Peyer's patch (tissue), 4 donors: ENCODE measurements at places on chromosomes 12 and 14.

DNA sequence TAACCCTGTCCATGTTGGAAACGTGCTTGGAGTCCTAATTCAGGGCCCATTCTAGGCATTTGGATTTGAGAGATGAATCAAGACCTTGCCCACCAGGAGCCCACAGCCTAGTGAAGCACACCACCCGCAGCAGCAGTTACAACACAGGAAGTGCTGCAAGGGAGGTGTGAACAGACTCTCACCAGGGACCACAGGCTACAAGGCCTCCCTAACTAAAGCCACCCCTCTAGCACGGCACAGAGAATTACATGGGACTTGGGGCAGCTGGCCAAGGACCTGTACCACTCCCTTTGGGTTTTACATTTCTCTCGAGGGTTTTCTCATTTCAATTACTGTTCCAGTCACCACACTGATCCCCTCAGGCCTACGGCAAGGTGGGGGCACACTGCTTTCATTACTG lies 49.5 kb upstream of the FOXN3 start:
- peak; percentile 63 for DNase-seq

DNA sequence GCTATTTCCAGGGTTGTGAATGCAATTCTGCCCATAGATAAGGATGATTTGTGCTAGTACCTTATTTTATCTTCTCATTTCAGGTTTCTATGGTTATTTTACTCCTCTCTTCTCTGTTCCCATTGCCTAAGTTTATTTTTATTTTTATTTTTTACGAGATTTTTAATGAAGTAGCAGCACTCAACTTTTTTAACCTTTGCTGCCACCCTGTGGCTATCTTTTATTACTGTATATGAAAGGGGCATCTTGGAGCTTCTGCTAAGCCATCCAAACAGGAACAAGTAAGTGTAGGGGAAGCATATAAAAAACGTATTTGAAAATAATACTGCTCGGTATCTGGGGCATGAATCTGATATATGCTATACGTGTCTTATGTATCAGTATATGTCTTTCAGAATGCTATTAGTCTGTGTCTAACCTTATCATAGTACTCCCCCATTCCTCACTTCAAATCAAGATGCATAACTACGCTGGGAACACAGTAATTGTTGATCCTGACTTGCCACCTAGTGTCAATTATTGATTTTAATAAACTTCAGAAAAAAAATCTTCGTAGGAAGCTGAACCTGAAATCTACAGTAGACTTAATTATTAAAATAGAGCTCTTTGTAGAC lies 60.3 kb downstream of the KLRG1 start:
- no peak for DNase-seq

GRCh38 chr12:28498850-28499249 lies 308.6 kb downstream of the CCDC91 start:
- DNase-seq, result no peak

GRCh38 chr14:61603736-61604135 lies 91.6 kb upstream of the HIF1A start:
- DNase-seq, result no peak

DNA sequence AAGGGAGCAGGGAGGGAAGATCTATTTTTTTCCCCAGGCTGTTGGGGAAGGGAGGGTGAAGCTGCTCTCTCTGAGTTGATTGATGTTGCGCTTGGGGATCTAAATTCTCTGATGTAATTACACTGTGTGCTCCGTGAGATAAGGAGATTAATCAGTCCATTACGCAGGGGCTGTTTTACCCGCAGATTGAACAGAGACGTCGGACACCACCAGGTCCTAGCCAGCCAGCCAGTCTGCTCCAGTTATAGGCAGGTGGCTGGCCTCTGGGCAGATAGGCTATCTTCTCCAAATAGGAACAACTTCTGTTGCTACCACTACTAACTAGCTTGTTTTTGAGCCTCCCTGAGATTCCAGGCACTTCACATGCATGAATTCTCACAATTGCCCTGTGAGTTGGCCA lies 91.1 kb downstream of the SRRM4 start:
- DNase-seq, result no peak

GRCh38 chr14:30375296-30375892 lies 183.6 kb upstream of the G2E3 start:
- DNase-seq, result peak; percentile 79

- peak; percentile 81 for DNase-seq
These were observed 29.0 kb downstream of the CHGA start for GRCh38 chr14:92951912-92952471.

DNA sequence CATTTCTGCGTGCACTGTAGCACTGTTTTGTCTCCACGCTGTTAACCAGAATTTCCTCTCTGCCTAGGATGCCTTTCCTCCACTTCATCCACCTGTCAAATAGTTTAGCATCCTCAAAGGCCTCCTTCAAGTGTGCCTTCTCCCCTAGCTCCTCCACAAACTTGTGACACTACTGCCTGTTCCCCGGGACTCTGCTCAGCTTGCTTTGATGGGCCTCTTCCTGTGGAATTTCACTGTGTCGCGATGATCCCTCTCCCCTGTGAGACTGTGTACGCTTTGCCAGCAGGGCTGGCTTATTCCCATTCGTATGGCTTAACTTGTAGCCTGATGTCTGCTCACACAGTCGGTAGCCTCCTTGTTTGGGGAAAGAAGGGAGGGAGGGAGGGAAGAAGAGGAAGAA lies 426.8 kb downstream of the VRK1 start:
- no peak for DNase-seq

- DNase-seq, result no peak
These were observed 127.1 kb upstream of the RTL1 start for GRCh38 chr14:101030586-101030985.

DNA sequence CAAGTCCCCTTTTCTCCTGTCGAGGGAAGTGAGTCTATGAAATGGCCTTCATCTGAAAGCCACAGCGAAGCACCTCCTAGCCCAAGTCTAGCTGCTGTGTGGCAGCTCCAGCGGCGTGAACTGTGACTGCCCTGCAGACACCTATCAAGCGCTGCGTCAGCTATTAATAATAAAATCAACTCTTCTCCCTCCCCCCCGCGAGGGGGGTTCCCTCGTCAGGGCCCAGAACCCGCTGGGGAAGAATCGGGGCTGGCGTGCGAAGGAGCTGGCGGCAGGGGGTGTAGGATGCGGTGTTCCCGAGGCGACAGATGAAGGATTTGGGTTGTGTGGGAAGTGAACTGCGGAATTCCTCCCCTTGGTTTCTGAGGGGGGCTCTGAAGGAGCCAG lies 662 bp upstream of the ATP2A2 start:
- DNase-seq, result peak; percentile 43

DNA sequence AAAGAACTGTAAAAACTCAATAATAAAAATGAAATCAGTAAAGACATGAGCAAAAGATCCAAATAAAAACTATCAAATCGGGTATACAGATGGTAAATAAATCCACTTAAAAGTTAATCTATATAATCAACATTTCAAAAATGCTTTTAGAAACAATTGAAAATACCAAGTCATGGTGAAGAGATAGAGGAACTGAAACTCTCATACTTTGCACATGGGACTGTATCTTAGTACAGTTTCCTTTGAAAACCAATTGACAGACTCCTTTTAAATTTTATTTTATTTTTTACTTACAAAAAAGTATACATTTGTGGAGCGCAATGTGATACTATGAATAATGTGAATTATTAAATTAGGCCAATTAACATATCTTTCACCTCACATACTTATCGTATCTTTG lies 98.6 kb upstream of the FAR2 start:
- no peak for DNase-seq

- no peak for DNase-seq
These were observed 65.3 kb upstream of the TRAF3 start for GRCh38 chr14:102711946-102712345.

DNA sequence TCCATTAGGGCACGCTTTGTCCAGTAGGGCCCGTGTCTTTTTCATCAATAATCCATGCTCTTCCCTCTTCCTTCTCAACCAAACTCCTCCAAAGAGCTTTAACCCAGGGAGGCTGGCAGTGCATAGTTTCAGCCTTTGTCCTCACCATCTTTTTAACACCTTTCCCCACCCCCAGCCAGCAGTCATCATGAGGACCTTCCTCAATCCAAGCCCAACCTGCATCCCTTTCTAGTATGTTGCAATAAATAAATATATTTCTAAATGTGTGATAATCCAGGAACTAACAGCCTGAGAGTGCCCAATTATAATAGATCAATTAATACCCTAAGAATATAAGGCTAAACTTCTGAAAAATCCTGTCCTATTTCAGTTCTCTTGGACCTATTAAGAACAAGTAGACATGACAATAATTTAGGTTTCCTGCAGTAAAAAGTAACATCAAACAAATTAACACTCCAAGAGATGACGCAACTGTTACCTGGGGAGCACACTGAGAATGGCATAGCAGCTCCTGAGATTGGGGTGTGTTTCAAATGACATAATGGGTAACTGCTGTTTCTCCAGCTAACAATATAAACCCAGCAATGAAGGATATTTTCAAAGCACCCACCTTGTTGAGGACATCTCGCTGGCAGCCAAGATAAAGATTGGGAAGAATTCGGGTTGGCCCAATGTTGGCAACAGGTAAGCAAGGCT lies 62.6 kb downstream of the DUSP16 start:
- DNase-seq, result no peak

GRCh38 chr14:79351011-79351410 lies 860.3 kb downstream of the DIO2 start:
- no peak for DNase-seq

DNA sequence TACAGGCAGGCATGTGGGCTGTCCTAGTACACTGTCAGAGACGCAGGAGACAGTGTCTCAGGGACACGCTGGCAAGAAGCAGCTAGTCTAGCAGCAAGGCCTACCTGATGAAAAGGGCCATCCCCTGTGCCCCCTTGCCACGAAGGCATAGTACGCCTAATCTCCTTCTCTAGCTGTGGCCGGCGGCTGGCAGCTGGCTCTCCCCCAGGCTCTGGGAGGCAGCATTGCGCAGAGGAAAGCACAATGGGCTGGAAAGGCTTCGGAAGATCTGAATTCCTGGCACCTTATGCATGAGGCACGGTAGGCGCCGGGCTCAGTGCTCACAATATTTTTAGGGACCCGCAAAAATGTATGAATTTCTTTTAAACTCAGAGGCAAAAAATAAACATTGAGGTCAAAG lies 16.0 kb upstream of the PLEKHH1 start:
- no peak for DNase-seq

- no peak for DNase-seq
These were observed 547.1 kb downstream of the CCER1 start for GRCh38 chr12:90407841-90408240.

DNA sequence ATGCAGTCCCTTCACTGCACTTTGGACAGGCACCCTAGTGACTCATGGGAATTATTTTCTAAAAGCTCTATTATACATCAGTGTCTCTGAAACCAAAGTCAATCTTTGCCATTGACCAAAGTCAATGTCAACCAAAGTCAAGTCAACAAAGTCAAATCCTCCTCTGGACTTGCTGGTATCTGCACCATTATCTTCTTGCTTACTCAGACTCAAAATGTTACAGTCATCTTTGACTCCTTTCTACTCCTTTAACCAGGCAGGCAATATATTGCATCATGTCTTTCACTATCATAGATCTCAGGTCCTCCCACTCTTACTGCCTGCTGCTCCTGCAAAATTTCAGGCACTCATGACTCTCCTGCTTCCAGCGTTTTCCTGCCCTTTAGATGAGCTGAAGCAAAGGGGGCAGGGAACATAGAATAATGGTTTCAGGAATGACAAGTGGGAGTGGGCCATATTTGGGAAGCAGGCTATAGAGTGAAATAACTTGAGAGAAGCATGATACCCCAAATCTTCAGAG lies 39.2 kb downstream of the IGF1 start:
- no peak for DNase-seq

DNA sequence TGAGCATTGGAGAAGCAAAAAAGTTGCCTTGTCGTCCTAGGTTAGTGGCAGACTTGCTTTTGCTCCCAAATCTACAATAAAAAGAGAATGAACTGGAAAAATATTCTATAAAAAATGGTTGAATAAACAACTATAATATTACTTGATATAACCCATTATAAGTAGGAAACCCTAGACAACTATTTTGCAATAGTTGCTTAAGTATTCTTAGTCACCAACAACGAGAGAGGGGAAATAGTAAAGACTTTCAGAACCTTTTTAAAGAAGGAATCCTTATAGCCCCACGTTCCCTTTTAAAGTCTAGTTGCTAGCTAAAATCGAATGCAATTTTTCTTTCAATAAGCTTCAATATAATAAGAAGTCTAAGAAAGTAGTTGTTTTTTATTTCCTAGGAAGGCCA lies 17.5 kb downstream of the AQP6 start:
- no peak for DNase-seq

- DNase-seq, result no peak
These were observed 115.4 kb upstream of the MYL2 start for GRCh38 chr12:111035578-111036301.

GRCh38 chr14:63474111-63474510 lies 69.1 kb downstream of the PPP2R5E start:
- no peak for DNase-seq

GRCh38 chr14:45810152-45810872 lies 557.3 kb upstream of the MIS18BP1 start:
- DNase-seq, result no peak

- no peak for DNase-seq
These were observed 96.1 kb downstream of the EML1 start for GRCh38 chr14:99889268-99889667.

GRCh38 chr12:114995891-114996290 lies 311.9 kb upstream of the TBX3 start:
- no peak for DNase-seq

DNA sequence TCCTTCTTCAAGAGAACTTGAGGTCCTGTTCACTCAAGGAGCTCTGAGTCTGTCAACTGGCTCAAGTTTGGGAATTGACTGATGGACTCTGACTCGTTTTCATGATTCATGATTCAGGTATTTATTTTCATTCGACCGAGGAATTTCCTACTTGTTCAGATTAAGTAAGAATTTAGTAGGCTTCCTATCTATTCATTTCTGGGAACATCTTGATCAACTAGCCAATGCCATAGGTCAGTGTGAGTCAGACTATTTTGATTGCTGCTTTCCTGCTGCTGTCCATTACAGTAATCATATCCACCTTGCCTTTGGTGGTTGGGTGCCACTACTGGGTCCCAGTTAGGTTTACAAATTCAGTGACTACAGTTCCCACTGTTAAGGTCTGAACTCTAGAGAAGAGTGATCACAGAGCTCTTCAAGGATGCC lies 6.1 kb downstream of the FAM186A start:
- DNase-seq, result no peak

DNA sequence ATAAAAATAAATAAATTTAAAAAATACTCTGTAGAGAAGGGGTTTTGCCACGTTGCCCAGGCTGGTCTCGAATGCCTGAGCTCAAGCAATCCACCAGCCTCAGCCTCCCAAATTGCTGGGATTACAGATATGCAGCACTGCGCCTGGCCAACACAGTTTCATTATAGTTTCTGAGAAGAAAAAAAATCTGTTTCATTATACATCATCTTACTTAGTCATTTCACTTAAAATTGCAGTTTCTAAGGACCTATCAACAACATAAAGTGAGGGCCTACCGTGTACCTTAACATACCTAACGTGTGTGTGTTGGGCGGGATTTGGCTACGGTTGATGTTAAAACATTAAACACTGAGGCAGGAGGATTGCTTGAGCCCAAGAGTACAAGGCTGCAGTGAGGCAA lies 28.3 kb downstream of the P2RX2 start:
- DNase-seq, result no peak

- no peak for DNase-seq
These were observed 9.0 kb downstream of the PLEKHA5 start for GRCh38 chr12:19138551-19138950.

GRCh38 chr12:46073321-46073720 lies 82.9 kb upstream of the SCAF11 start:
- no peak for DNase-seq

GRCh38 chr12:92111256-92111655 lies 34.4 kb downstream of the BTG1 start:
- no peak for DNase-seq

- DNase-seq, result no peak
These were observed 17.4 kb downstream of the PYGL start for GRCh38 chr14:50926851-50927386.
